IPS DF 19.7 (cell line): ENCODE measurements at places on chromosomes 1 and 21.

- DNase-seq: no peak
These were observed 17.9 kb upstream of the ETV3 start for GRCh38 chr1:157156058-157156541.

- no peak for DNase-seq
These were observed 131.0 kb downstream of the TGFBR3 start for GRCh38 chr1:91754816-91755580.

- DNase-seq: no peak
These were observed 5.7 kb downstream of the ACAP3 start for GRCh38 chr1:1302006-1302430.

GRCh38 chr1:84847253-84848250 is 45.5 kb downstream of the LPAR3 start:
- DNase-seq: no peak

- peak; percentile 42 for DNase-seq
These were observed 59.9 kb downstream of the WARS2 start for GRCh38 chr1:119080586-119080985.

DNA sequence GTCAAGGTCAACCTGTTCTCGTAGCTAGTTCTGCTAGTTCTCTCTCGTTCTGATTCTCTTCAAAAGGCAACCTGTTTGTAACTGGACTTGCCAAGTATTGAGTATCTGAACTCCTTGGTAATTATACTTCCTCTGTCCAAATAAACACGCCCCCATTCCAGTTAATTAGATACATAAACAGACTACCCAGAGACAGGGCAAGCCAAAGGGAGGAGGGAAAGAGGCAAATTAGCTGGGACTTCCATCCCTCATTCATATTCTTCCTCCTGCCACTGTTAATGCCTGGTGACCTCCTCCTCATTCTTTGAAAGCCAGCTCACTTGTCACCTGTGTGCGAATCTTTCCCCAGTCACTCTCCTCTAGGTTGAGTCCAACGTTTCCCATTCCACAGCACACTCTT is 62.9 kb downstream of the LPAR3 start:
- DNase-seq: no peak

DNA sequence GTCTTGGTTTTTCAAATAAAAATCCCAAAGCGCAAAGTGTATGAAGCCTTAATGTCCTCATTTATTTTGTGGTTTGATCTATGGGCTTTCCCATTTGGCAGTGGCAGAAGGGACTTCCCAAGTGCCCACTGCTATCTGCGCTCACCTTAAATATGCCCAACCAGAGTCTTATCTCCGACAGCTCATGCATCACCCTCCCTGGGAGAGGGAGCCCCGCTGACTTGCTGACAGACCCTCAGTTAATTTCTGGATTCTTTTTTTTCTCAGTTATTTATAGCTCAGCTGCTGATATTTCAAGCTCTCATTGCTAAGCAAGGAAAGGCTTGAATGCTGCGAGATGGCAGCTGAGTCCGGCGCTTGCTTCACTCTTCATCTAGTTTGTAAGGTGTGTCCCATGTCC is 19.3 kb downstream of the KAZN start:
- no peak for DNase-seq

DNA sequence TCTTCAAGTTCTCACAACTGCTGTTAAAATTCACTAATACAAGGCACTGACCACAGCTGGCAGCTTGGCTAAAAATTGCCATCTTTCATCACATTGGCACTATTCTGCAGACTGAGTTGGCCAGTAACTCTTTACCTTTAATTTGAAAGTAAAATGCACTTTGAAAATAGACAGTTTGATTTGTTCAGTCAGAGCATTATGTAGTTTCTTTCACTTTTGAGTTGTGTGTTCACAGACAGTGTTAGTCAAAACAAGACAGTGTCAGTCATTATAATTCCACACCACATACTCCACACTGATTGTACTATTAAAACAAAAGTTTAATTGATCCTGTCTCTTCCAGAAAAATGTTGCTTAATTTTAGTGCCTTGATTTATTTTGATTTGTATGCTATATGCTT is 160.7 kb downstream of the SDCCAG8 start:
- DNase-seq: no peak

DNA sequence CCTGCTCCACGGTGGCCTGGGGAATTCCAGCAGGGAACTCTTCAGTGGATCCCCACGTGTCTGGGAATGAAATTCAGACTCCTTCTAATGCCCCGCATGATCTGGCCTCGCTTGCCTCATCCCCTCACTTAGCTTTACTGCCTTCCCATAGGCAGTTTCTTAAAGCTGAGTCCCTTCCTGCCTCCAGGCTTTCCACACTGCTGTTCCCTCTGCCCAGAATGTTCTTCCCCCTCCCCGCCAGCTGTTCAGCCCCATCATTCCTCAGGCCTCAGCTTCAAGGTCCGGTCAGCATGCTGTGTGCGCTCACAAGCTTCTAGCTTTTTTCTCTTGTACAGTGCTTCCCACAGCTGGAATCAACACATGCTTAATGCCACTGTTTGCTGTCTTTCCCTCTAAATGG is 54.9 kb upstream of the WASF2 start:
- DNase-seq: no peak

GRCh38 chr1:1200876-1201810 is 5.2 kb downstream of the TNFRSF18 start:
- no peak for DNase-seq

DNA sequence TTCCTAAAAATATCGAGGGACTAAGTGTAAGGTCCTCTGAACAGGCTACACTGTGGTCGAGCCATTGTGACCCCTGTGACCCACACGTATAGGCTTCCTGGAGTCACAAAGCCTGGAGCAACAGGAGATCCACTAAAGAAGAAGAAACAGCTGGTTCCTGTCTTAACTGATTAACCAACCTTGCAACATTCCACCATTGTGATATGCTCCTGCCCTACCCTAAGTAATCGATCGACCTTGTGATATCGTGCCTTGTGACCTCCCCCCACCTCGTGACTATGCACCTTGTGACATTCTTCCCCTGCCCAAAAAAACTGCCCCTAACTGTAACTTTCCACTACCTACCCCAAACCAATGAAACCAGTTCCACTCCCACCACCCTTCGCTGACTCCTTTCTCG is 304.6 kb upstream of the FAM78B start:
- DNase-seq: no peak

- no peak for DNase-seq
These were observed 168.1 kb downstream of the PLA2G4A start for GRCh38 chr1:186996816-186997215.

DNA sequence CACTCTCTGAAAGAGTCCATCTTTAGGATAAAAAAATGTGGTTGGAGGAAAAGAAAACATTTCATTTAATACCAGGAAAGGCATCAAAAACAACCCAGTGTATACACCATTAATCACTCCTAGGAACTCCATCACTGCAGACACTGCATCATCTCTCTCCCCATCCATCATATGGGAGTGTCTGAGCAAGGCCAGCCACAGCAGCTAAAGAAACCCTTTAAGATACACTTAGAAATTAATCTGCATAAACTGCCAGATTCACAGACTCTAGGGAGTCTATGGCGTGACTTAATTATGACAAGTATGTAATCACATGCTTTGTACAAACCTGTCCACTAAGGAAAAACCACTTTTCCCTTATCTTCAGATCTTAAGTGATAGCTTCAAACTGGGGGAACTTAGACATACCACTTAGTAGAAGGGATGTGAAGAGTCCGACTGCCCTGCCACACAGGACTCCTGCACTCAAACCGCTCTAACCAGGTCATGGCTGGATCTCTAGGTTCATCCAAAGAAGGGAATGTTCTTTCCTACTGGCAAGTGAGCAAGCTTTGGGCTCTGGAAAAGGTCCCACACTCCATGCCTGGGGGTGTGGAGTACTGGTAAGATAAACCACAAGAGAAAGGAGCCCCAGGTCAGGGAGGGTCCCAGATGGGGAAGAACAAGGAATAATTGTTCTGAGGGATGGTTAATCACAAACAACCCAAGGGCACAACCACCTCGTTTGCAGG is 61.0 kb upstream of the C8B start:
- no peak for DNase-seq

DNA sequence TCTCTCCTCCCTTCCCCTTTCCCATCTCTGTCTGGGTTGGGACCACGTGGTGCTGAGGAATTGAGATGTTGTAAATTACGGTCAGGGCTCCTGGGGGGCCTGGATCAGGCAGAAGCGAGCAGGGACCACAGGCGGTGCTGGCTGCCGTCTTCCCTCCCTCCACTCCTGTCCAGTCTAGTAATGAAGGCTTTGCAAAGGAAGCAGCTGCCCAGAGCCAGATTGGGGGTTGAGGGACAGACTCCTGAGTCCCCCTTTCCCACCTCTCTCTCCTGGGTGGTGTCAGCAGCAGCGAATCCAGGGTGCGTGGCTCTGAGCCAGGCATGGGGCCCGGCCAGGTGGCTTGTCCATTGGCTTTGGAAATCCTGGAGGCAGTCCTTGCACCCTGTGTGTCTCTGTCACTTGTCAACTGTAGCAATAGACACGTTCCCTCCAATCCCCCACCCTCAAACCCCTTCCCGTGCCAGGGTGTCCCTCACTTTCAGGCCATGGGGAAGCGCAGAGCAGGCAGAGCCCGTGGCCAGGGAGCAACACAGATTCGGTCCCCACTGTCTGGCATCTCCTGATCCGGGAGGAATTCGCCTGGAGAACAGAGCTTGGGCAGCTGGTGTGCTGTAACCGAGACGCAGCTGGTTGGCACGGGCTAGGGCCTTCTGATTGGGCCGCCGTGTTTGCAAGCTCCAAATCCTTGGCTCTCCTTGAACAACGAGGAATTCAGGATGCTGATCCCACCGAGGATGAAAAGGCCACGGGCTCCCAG is 64.8 kb upstream of the WNT4 start:
- DNase-seq: no peak

DNA sequence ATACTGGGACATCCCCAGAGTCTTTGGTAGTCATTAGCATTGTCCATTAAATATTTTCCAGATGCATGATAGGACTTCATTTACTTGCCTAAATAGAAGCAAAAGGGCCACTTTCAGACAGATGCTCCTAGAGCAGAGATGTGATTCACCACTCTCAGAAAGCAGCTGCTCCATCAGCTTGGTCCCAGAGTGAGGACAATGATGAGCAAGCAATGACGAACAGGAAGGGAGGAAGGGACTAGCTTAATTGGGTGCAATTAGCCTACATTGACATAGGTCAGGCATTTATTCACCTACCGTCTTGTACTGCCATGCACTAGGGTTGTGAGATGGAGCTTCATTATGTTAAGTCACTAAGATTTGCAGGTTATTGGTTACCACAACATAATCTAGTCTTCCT is 85.1 kb upstream of the PLXNA2 start:
- no peak for DNase-seq

GRCh38 chr1:38640371-38640770 is 219.2 kb downstream of the RRAGC start:
- no peak for DNase-seq

DNA sequence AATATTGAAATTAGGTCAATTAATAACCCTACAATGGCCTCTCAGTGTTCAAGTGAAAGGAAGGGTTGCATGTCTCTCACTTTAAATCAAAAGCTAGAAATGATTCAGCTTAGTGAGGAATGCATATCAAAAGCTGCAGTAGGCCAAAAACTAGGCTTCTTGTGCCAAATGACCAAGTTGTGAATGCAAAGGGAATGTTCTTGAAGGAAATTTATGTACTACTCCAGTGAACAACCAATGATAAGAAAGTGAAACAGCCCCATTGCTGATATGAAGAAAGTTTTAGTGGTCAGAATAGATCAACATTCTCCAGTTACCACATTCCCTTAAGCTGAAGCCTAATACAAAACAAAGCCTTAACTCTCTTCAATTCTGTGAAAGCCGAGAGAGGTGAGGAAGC is 10.0 kb downstream of the MAEL start:
- no peak for DNase-seq
